ENCODE measurements at places on chromosomes 3 and 15. TPM values are rescaled to one million over a fixed set of nuclear protein-coding genes. Genes with fewer than 3 reads are reported as not detected.

GRCh38 chr3:8981296-8981695, 18.0 kb upstream of the RAD18 start:
- no peak overlapping the region for H3K27ac ChIP-seq
- no peak for DNase-seq
- H3K27me3 ChIP-seq, result no peaks in the 10 kb centered on the region
- no peak overlapping the region for H3K4me3 ChIP-seq
- H3K36me3 ChIP-seq, result no peaks in the 10 kb centered on the region

The ACP3 gene
- polyA plus RNA-seq, result not detected

GRCh38 chr15:33467146-33467815, 156.5 kb downstream of the RYR3 start:
- no peak for DNase-seq
- no peak overlapping the region for H3K27ac ChIP-seq
- H3K27me3 ChIP-seq, result no peaks in the 10 kb centered on the region

The MME gene
- 0.05 TPM for polyA plus RNA-seq

DNA sequence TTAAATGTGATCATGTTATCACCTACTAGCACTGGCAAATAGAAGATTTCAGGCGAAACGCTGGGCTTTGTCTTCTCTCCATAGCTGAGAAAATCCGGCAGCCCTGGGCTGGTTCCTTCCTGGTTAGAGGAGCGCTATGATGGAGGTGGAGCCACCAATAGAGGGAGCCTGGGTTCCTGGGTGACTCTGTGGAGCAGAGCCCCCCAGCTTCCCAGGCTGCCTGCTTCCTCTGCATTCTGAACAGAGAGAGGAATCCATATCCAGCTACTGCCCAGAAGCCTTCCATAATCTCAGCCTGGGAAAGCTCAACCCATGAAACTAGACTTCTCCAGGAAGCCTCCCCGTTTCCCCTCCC, 32.6 kb upstream of the IQSEC1 start:
- peak; percentile 19 for DNase-seq
- no peak overlapping the region for H3K27ac ChIP-seq
- H3K36me3 ChIP-seq, result no peaks in the 10 kb centered on the region
- no peaks in the 10 kb centered on the region for H3K27me3 ChIP-seq
- no peak overlapping the region for H3K4me3 ChIP-seq

The CLSTN2 gene
- 0.13 TPM for polyA plus RNA-seq

The TSC22D2 gene
- 10.6 TPM for polyA plus RNA-seq

- DNase-seq, result peak; percentile 89
- H3K36me3 ChIP-seq, result no peaks in the 10 kb centered on the region
- H3K4me3 ChIP-seq, result peak overlapping the region; percentile 82
- peak overlapping the region; percentile 80 for H3K27ac ChIP-seq
- no peaks in the 10 kb centered on the region for H3K27me3 ChIP-seq
Measured at GRCh38 chr3:71582036-71582611, 1.4 kb downstream of the FOXP1 start.

The EPM2AIP1 gene
- polyA plus RNA-seq, result 10.4 TPM

DNA sequence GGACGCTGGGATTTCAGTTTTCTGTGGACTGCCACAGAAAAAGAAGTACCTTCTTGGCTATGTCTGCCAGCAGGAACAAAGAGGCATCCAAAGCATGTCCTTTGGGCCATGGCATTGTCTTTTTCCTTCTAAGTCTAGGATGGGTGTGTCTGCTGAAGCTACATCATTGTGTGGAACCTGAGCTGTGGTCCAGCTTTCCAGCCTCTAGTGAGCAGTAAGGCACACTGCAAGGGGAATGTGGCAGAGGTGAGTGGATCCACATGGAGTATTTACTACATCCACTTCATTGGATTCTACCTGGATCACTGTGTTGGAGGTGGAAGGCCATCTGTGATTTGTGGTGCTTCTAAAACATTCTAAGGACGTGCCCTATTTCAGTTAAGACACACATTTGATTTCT, 23.7 kb downstream of the CMTM8 start:
- no peaks in the 10 kb centered on the region for H3K36me3 ChIP-seq
- no peak overlapping the region for H3K27ac ChIP-seq
- H3K4me3 ChIP-seq, result no peak overlapping the region
- no peaks in the 10 kb centered on the region for H3K4me1 ChIP-seq
- DNase-seq, result no peak
- no peaks in the 10 kb centered on the region for H3K27me3 ChIP-seq

GRCh38 chr15:65290228-65290627, 3.5 kb upstream of the PARP16 start:
- no peaks in the 10 kb centered on the region for H3K36me3 ChIP-seq
- H3K27me3 ChIP-seq, result no peaks in the 10 kb centered on the region
- no peak for DNase-seq
- H3K4me1 ChIP-seq, result no peaks in the 10 kb centered on the region

DNA sequence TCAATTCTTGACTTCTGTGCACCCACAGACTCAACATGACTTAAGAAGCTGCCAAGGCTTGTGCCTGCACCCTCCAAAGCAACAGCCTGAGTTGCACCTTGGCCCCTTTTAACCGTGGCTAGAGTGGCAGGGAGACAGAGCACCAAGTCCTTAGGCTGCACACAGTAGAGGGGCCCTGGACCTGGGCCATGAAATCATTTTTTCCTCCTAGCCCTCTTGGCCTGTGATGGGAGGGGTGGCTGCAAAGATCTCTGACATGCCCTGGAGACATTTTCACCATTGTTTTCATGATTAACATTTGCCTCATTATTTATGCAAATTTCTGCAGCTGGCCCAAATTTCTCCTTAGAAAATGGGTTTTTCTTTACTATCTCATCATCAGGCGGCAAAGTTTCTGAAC, 836.8 kb downstream of the ZPLD1 start:
- H3K27me3 ChIP-seq, result no peaks in the 10 kb centered on the region
- no peak overlapping the region for H3K27ac ChIP-seq
- no peak for DNase-seq
- no peaks in the 10 kb centered on the region for H3K4me1 ChIP-seq
- H3K36me3 ChIP-seq, result no peaks in the 10 kb centered on the region

- no peak overlapping the region for H3K27ac ChIP-seq
- H3K4me1 ChIP-seq, result no peaks in the 10 kb centered on the region
- no peaks in the 10 kb centered on the region for H3K36me3 ChIP-seq
- peak; percentile 38 for DNase-seq
- H3K4me3 ChIP-seq, result peak overlapping the region; percentile 76
Measured at GRCh38 chr3:68007621-68008226, 353.3 kb upstream of the SUCLG2 start.

DNA sequence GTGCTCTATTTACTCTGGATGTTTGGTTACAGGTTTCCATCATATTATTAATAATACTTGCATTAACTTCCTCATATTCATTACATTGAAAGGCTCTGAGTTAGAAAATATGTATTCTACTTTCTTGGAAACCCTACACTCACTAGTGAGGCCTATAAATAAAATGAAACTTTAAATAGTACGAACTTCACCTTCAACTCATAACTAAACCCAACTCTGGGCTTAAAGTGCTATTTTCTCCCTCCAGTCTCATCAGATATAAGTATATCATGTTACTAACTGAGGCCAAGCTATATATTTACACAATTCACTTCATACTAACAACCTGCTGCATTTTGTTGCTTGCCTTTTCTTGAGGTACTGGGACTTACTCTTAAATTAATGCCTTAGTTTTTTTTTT, 306.7 kb downstream of the TIGIT start:
- H3K4me3 ChIP-seq, result no peak overlapping the region
- H3K27ac ChIP-seq, result no peak overlapping the region
- H3K4me1 ChIP-seq, result peaks cover 3% of the 10 kb centered on the region
- no peaks in the 10 kb centered on the region for H3K27me3 ChIP-seq
- no peak for DNase-seq

GRCh38 chr15:81977464-81977863, 68.4 kb downstream of the MEX3B start:
- H3K4me3 ChIP-seq, result no peak overlapping the region
- no peaks in the 10 kb centered on the region for H3K27me3 ChIP-seq
- no peak overlapping the region for H3K27ac ChIP-seq
- no peak for DNase-seq

GRCh38 chr15:81869161-81869954, 176.5 kb downstream of the MEX3B start:
- no peak overlapping the region for H3K4me3 ChIP-seq
- no peaks in the 10 kb centered on the region for H3K36me3 ChIP-seq
- no peaks in the 10 kb centered on the region for H3K4me1 ChIP-seq
- no peaks in the 10 kb centered on the region for H3K27me3 ChIP-seq

GRCh38 chr15:37967788-37968187, 33.3 kb downstream of the TMCO5A start:
- no peaks in the 10 kb centered on the region for H3K27me3 ChIP-seq
- no peak overlapping the region for H3K27ac ChIP-seq
- no peaks in the 10 kb centered on the region for H3K36me3 ChIP-seq
- no peak for DNase-seq

The ALCAM gene
- 71.4 TPM for polyA plus RNA-seq

The TMEM266 gene
- not detected for polyA plus RNA-seq

The SLC9C1 gene
- polyA plus RNA-seq, result not detected

- no peaks in the 10 kb centered on the region for H3K4me1 ChIP-seq
- H3K4me3 ChIP-seq, result no peak overlapping the region
- no peak overlapping the region for H3K27ac ChIP-seq
- no peaks in the 10 kb centered on the region for H3K27me3 ChIP-seq
Measured at GRCh38 chr3:50985893-50986292, 311.2 kb downstream of the DOCK3 start.

GRCh38 chr3:192867645-192868044, 50.0 kb downstream of the MB21D2 start:
- H3K27ac ChIP-seq, result no peak overlapping the region
- H3K4me3 ChIP-seq, result no peak overlapping the region
- no peaks in the 10 kb centered on the region for H3K4me1 ChIP-seq
- DNase-seq, result no peak
- H3K36me3 ChIP-seq, result no peaks in the 10 kb centered on the region

The SH3BP5 gene
- 62.6 TPM for polyA plus RNA-seq

DNA sequence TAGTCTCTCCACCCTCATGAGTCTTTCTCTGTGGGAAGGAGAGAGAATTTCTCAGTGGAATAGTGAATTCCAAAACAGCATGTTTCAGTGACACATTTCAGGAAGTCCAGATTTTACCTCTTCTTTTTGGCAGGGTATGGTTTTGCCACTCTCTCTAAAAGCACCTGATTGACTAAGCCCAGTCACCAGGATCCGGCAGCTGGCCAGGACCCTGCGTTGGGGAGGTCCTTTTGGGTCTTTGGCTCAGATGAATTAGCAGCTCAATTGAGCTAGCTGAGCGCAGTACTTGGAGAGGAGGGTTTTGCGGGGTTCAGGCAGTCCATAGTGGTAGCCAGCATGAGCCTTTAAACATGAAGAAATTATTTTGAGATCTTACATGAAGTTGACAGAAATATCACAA, 548.2 kb downstream of the PDCD6IP start:
- H3K27ac ChIP-seq, result no peak overlapping the region
- DNase-seq, result no peak
- no peaks in the 10 kb centered on the region for H3K27me3 ChIP-seq
- no peak overlapping the region for H3K4me3 ChIP-seq

The SEC22C gene
- polyA plus RNA-seq, result 54.5 TPM

DNA sequence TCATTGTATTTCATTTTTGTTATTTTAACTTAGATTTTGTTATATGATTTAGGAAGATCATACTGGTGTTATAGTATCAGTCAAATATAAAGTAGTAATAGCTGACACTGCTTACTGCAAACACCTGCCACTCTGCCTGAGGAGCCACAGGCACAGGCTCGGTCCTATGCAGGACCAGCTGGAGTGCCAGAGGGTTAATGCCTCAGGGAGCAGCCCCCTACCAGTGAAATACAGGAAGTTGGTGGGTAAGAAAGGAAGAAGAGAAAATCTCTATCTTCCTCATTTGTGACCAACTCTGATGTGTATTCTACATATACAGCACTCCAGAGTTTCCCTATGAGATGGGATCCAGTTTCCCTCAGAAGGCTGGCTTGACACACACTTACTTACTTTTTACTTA, 593.3 kb downstream of the UNC13C start:
- no peak overlapping the region for H3K27ac ChIP-seq
- H3K36me3 ChIP-seq, result no peaks in the 10 kb centered on the region
- no peaks in the 10 kb centered on the region for H3K27me3 ChIP-seq
- no peaks in the 10 kb centered on the region for H3K4me1 ChIP-seq

The KIF15 gene
- 0.92 TPM for polyA plus RNA-seq

- H3K36me3 ChIP-seq, result peaks cover 2% of the 10 kb centered on the region
- no peak overlapping the region for H3K27ac ChIP-seq
- H3K27me3 ChIP-seq, result no peaks in the 10 kb centered on the region
- no peaks in the 10 kb centered on the region for H3K4me1 ChIP-seq
- peak overlapping the region; percentile 90 for H3K4me3 ChIP-seq
Measured at GRCh38 chr15:40471105-40471807, 472 bp downstream of the CHST14 start.

GRCh38 chr3:43048470-43048869, 57.4 kb downstream of the POMGNT2 start:
- H3K27ac ChIP-seq, result no peak overlapping the region
- H3K27me3 ChIP-seq, result no peaks in the 10 kb centered on the region
- DNase-seq, result no peak
- H3K4me1 ChIP-seq, result no peaks in the 10 kb centered on the region
- no peaks in the 10 kb centered on the region for H3K36me3 ChIP-seq

DNA sequence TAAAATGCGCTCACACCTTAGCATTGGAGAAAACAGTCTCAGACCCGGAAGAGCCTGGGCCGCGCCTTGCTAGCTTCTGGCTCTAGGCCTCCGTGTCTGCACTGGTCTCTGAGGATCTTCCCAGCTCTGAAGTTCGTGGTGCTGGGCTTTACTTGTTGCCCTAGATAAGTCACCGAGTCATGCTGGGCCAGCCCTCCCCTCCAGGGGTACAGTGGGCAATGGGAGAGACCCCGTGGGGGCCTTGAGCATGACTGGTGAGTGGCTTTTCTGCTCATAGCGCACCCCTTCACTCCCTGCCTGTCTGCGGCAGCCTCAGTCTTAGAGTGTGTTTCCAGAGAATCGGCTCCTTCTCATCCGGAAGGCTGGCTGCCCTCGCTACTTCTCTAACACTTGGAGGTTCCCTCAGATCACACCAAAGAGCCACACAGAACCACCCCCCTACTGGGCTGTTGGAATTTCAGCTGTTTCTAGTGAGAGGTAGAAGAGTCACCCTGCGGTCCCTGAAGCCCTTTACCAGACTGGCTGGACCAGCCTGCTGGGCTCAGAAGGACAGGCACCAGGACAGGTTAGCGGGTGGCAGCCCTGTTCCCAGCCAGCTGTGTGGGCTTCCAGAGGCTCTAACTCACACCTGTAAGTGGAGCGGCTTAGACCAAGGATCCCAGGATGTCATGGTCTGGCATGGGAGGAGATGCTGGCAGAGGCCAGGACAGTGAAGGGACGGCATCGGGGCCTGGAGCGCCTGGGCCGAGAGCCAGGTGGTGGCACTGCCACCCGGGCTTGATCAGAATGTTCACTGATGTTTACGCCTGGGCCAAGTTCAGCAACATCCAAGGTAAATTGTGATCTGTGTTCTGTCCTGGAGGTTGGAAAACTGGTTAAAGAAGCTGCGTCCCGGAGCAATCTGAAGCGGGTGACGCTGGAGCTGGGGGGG, 17.9 kb downstream of the ALDH1A3 start:
- H3K4me3 ChIP-seq, result no peak overlapping the region
- H3K27me3 ChIP-seq, result no peaks in the 10 kb centered on the region
- no peak overlapping the region for H3K27ac ChIP-seq
- H3K36me3 ChIP-seq, result no peaks in the 10 kb centered on the region
- no peak for DNase-seq

GRCh38 chr15:32844118-32844711, 126.4 kb downstream of the GREM1 start:
- H3K36me3 ChIP-seq, result no peaks in the 10 kb centered on the region
- no peaks in the 10 kb centered on the region for H3K27me3 ChIP-seq
- no peak for DNase-seq
- H3K4me1 ChIP-seq, result no peaks in the 10 kb centered on the region
- H3K27ac ChIP-seq, result no peak overlapping the region

- H3K27me3 ChIP-seq, result no peaks in the 10 kb centered on the region
- DNase-seq, result no peak
- H3K27ac ChIP-seq, result no peak overlapping the region
- H3K4me1 ChIP-seq, result no peaks in the 10 kb centered on the region
- H3K4me3 ChIP-seq, result no peak overlapping the region
- H3K36me3 ChIP-seq, result no peaks in the 10 kb centered on the region
Measured at GRCh38 chr3:4936982-4937614, 42.1 kb upstream of the BHLHE40 start.
